Mucosa of descending colon (tissue), 3 donors: ENCODE measurements at places on chromosomes 16 and 17.
A peak's percentile ranks its signal among the peaks of the same experiment; 100 is the strongest.

DNA sequence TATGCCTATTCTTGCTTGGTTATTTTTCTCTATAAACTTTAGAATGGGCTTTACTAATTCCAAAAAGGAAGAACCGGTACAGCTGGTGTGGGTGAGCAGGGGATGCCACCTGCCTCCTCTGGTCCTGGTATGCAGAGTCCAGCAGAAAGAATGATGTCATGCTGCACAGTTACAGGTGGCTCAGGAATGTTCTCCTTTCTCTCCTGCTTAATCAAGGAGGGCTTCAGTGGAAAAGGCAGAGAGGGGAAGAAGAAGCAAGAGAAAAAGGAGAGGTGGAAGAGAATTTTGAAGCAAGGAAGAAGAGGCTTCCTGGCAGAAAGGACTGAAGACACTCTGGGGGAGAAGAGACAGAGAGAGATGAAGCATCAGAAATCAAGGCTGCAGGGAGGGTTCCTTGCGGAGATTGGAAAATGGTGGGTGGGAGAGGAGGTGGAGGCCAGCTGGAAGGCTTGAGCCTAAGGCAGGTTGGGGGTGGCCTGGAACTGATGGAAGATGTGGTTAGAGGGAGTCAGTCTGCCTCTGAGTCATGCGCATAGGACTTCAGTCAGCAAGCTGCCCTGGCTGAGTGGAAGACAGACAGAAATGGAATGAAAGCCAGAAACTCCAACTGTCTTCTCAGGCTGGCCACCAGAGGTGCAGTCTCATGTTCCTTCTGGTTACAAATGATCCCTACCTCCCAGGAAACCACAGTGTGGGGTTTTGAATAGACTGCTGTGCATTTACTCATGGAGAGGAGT lies 64.6 kb upstream of the CRHR1 start:
- no peak for DNase-seq

GRCh38 chr17:76826330-76827068 lies 41.7 kb upstream of the MGAT5B start:
- no peak for DNase-seq

DNA sequence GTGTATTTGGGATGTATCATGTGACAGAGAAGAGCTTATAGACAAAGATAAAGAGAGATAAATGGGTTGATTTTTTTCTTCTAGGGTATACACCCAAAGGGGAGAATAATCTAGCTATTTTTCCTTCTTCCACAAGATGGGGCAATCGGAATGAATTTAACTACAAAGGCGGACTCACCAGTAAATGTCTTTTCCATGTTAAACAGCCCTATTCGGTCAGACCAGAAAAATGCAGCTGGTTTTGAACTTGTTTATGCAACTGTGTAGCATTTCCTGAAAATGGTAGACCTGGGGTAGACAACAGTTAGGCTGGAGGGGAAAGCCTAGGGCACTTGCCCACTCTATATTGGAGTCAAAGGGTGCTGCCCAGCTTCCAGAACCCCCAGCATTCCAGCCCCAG lies 477.1 kb downstream of the TOX3 start:
- no peak for DNase-seq

GRCh38 chr16:79182616-79183015 lies 417.9 kb downstream of the MAF start:
- no peak for DNase-seq

DNA sequence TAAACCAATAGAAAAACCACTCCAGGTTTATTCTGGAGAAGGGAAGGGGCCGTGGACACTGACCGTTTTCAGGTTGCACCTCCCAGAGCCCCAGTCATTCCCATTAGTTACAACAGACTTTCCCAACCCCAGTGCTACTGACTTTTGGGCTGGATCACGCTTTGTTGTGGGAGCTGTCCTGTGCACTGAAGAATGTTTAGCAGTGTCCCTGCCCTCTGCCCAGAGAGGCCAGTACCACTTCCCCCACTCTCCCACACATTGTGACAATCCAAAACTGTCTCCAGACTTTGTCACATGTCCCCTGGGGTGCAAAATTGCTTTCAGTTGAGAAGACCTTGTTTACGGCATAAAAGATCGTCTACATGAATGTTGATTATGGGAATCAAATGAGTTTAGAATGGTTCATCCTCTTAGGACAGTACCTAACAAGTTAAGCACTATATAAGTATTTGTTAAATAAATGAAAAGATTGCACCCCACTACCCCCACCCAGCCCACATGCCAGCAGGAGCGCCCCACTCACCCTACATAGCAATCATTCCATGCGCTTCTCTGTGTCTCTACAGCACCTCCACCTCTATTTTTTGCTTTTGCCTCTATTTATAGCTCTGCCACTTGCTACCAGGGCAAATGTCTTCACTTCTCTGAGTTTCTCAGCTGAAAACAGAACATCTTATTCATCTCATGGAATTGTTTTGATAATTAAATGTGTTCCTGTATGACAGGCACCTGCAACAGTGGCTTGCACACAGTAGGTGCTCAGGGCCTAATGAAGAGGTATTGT lies 104.9 kb downstream of the AXIN2 start:
- no peak for DNase-seq

DNA sequence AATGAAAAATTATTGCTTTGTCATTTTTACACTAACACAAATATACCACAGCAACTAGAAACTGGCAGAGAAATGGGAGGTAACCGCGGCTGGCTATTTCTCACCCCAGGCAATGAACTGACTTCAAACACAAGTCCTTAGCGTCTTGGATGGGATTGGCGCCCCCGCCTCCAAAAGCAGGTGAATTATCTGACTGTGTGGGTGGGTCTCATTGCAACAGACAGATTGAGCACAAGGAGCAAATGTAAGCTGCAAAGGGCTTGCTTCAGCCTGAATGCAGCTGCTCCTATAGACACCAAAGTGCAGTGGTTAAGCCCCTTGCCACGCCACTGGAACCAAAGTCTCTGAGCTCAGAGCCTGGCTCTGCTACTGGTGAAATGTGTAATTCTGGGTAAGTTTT lies 225.0 kb downstream of the XYLT1 start:
- DNase-seq = no peak

GRCh38 chr17:29177871-29178749 lies 2.1 kb downstream of the MYO18A start:
- DNase-seq = peak; percentile 78

DNA sequence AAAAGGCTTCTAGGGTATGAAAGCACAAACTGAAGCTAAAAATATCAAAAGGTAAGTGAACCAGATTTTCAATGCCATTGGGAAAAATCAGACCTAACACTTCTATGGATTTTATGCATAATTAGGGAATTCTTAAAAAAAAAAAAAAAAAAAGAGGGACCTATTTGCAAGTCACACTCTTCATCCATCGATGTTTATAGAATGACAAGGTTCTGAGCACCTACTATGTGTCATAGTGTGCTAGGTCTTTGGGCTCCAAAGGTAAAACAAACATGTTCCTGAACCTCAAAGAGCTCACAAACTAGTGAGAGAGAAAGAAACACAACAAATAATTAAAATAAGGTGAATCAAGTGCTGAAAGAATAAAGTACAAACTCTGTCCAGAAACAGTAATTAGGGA lies 1.9 kb downstream of the HEATR6 start:
- no peak for DNase-seq

- peak; percentile 56 for DNase-seq
Observed at GRCh38 chr17:29145289-29146073, 34.7 kb downstream of the MYO18A start.

DNA sequence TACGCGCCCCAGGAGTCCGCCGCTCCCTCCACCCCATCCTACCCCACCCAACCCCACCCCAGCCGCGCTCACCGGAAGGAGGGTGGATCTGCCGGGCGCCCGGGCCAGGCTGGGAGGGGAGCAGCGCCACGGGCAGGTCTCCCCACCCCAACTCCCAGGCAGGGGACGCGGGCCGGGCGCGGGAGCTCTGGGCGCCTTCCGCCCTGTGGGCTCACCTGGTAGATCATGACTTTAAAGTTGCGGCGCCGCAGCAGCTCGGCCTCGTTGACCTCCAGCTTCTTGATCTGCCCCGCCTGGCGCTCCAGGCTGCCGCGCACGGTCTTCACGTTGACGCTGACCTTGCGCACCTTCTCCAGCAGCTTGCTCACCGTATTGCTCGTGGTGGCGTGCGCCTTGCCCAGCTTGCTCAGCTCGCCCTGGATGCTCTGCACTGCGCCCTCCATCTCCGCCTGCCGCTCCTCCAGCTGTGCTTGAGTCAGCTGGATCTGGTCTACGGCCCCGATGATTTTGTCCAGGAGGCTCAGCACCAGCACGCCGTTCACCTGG lies 571 bp downstream of the CAVIN1 start:
- DNase-seq = peak; percentile 59

GRCh38 chr17:27402943-27403342 lies 53.3 kb upstream of the KSR1 start:
- no peak for DNase-seq

DNA sequence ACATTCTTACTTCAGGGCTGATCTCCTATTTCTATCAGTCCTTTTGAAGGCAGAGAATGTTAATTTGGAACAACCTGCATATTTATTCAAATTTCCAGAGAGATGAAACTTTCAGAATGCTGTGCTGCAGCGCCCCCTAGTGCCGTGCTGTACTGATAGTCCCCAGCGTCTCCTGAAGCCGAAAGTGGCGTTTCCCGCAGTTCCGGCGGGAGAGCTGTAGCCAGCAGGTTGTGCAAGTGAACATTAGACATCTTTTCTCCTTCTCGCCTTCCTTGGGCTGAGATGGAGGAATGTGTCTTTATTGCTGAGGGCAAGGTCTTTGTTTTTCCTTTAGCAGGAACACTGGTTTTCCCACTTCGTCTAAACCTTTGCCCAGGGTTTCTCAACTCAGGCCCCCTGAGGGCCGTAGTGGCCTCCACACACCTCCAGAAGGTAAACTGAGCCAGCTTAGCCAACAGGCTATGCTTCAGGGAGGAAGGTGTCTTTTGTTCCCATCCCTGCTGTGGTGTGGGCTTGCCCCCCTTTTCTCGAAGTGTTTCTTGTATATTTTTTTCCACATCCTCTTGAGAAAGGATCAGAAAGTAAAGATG lies 26.4 kb downstream of the USP10 start:
- DNase-seq = peak; percentile 92

- no peak for DNase-seq
Observed at GRCh38 chr17:1783271-1783670, 21.4 kb downstream of the SERPINF1 start.

GRCh38 chr17:58229881-58230280 lies 8.5 kb upstream of the LPO start:
- no peak for DNase-seq

DNA sequence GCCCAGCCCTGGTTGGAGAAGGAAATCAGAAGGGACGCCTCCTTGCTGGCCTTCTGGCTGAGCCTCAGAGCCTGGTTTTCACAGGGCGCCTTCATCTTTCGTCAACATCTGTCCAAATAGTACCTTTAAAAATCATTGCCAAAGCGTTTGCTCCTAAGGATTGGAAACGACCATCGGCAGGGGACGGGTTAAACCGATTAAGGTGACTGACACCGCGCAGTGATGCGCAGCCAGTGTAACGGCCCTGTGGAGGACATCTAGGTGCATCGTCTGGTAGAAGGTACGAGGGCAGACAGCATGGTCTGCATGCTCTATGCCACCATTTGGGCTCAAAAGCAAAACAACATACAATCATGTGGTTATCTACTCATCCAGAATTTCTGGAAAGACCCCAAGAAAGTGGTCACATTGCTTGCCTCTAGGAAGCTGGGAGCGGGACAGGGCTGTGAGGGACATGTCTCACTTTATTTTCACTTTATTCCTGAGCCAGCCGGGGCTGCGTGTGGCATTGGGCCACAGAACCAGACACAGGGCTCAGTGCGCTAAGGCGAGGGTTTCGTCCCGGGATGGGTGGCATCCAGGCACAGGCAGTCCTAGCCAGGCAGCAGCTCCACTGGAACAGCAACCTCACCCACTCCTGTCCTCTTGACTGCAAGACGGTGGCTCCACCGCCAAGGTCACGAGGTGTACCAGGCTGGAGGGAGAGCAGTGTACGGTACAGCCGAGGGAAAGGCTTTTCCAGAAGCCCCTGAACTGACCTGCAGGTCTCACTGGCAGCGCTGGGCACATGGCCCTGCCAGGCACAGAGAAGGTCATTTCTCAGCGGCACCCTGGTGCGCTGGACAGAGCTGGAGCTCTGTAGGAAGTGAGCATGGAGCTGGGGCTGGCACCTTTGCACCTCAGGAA lies 40.9 kb upstream of the JPH3 start:
- no peak for DNase-seq
